Large intestine (tissue), 12 donors: ENCODE measurements at places on chromosomes 5 and 9. TPM values are rescaled to one million over a fixed set of nuclear protein-coding genes. Genes with fewer than 3 reads are reported as not detected.

HOMER1 gene
- 3.8 TPM for polyA plus RNA-seq

OMD gene
- polyA plus RNA-seq, result 0.85 TPM

QSOX2 gene
- 11.9 TPM for polyA plus RNA-seq

SPDL1 gene
- 15.4 TPM for polyA plus RNA-seq

PROB1 gene
- polyA plus RNA-seq, result 2.1 TPM

CFAP157 gene
- 0.84 TPM for polyA plus RNA-seq

BNIP1 gene
- 12.0 TPM for polyA plus RNA-seq

LOX gene
- 10.9 TPM for polyA plus RNA-seq

LAMC3 gene
- 0.66 TPM for polyA plus RNA-seq

FBP2 gene
- polyA plus RNA-seq, result 0.25 TPM

GPR150 gene
- polyA plus RNA-seq, result 0.90 TPM

PRLR gene
- 56.0 TPM for polyA plus RNA-seq

PFN3 gene
- polyA plus RNA-seq, result not detected

POU5F2 gene
- 0.03 TPM for polyA plus RNA-seq

DBH gene
- polyA plus RNA-seq, result 0.66 TPM

CNTFR gene
- polyA plus RNA-seq, result 15.9 TPM

PLAC8L1 gene
- 0.54 TPM for polyA plus RNA-seq

PCDHGA12 gene
- 0.81 TPM for polyA plus RNA-seq

SLC35A4 gene
- polyA plus RNA-seq, result 62.5 TPM

C5 gene
- 25.9 TPM for polyA plus RNA-seq

TMEM252 gene
- polyA plus RNA-seq, result 2.4 TPM

LCN12 gene
- polyA plus RNA-seq, result 121 TPM

IRX1 gene
- 0.03 TPM for polyA plus RNA-seq

CHSY3 gene
- polyA plus RNA-seq, result 1.7 TPM

BRINP1 gene
- 0.67 TPM for polyA plus RNA-seq

CSF1R gene
- 31.0 TPM for polyA plus RNA-seq
